ENCODE measurements at places on chromosomes 13 and 19.

DNA sequence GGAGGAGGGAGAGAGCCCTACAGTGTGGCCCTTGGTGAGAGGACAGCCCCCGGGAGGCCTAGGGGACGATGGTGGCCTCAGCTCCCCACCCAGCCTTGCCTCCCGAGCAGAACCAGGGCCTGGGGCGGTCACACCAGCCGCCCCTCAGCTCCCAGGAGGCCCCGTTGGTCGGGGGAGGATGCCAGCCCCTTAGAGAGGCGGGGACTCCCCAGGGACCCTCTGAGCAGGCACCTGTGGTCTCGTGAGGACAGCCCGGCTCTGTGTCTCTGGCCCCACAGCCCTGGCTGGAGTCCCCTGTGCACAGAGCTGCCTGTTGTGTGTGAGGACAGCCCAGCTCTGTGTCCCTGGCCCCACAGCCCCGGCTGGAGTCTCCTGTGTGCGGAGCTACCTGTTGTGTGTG is 158.8 kb downstream of the KDM4B start:
- DNase-seq: no peak

DNA sequence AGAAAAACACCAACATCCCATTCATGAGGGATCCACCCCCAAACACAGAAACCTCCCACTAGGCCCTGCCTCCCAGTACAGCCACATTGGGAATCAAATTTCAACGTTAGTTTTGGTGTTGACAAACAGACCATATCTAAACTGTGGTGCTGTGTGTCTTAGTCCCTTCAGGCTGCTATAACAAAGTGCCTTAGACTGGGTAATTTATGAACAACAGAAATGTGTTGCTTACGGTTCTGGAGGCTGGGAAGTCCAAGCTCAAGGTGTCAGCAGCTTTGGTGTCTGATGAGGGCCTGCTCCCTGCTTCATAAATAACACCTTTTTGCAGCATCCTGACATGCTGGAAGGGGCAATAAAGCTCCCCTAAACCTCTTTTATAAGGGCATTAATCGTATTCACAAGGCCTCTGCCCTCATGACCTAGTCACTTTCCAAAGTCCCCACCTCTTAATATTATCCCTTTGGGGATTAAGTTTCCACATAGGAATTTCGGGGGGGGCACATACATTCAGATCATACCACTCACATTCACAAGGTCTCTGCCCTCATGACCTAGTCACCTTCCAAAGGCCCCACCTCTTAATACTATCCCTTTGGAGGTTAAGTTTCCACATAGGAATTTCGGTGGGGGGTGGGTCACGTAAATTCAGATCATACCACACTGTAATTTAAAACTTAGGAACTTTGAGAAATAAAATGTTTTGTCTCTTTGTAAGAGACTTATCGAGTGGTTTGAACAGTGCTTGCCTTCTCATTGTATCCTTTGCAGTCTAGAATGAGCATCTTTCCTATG is 27.5 kb downstream of the ZNF507 start:
- DNase-seq: no peak

DNA sequence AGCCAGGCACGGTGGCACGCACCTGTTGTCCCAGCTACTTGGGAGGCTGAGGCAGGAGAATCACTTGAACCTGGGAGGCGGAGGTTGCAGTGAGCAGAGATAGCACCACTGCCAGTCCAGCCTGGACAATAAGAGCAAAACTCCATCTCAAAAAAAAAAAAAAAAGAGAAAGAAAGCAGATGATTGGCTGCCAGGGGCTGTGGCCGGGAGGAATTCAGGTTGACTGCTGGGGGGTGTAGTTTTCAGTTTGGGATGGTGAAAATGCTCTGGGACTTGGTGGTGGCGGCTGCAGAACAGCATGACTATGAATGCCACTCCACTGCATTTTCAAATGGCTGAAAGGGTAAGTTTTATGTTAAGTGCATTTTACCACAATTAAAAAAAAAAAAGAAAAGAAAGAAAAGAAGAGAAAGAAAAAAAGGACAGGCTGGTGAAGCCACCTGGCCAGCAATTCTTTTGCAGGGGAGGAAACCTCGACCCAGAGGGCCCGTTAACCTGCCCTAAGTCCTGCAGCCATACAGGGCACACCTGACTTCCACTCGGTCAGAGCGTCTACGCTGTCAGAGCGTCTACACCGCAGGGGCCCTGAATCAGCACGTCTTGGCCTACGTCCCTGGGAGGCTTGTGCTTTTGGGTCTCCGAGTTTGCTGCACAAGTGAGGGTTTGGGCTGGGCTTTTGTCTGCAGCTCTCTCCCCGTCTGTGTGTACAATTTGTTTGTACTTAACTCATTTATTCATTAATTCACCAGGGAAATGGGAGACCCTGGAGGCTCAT is 3.6 kb downstream of the ISOC2 start:
- DNase-seq: no peak

DNA sequence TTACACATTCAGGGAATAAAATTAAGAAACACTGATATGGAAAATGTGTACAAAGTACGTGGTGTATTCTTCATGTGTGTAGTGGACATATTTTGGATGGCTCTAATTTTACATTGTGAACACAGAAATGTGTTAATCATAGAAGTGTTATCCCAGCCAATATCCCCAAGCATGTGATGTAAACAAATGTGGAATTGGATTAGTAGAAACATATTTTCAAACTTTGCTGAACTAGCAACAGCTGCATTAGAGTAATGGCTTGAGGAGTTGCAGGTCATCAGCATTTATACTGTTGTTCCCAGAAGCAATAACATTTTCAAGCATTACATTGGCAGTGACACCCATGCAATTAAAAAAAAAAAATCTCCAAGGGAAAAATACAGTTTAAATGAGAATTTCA is 600.6 kb downstream of the SLITRK1 start:
- DNase-seq: no peak

GRCh38 chr13:94997126-94997525 is 284.8 kb upstream of the SOX21 start:
- DNase-seq: no peak

DNA sequence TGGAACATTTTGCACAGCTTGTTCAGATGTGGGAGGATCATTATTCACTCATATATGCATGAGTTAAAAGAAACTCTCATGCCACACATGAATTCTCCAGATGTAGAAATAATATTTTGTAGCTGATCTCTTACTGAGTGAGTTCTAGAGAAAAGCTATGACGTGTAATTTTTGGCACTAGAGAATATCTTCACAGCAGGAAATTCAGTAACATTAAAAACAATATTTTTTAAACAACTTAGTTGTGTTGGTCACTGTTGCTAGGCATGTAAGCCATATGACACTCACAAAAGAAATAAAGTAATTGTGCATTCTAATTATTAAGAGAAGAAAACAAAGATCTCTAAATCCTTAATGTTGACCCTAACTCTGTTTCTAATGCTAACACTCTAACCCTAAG is 371.4 kb upstream of the SLC10A2 start:
- DNase-seq: no peak

- DNase-seq: peak; percentile 75
Measured at GRCh38 chr19:58009666-58010301, 7.2 kb upstream of the ZNF606 start.

DNA sequence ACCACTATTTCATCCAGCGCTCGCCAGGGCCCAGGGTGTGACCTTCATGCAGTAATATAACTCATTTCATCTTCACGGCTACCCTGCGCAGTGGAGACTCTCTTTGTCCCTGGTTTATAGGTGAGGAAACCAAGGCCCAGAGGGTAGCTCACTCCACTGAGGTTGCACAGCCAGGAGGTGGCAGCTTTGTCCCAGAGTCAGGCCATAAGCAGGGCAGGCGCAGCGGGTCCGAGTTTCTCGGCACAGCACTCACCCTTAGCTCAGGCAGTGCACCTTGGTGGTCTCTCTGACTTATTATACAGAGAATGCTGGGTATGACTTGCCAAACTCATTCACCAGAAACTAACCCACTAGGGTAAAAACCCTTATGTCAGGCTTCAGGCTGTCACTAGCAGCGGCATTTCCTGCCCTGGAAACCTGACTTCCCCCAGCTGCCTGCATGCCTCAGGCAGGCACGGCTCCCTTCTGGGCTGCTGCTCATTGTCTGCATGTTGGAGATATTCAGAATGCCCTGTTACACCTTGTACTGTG is 24.5 kb downstream of the PPP5C start:
- no peak for DNase-seq

DNA sequence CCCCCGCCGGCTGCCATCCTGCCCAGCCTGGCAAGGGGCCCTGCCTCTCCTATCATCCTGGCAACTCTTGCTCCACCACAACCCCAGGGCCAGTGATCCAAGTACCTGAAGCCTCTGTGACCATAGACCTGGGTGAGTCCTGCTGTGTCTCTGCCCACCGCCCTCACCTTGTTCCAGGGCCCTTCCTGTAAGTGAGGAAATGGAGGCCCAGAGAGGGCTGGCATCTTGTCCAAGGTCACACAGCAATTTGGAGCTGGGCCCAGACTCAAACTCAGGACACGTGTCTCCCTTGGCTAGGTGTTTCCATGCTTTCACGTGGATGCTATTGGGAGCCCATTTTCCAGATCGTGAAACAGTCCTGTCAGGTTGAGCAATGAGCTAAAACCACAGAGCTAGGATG is 3.7 kb downstream of the CREB3L3 start:
- DNase-seq: no peak

- DNase-seq: no peak
Measured at GRCh38 chr13:108828086-108828815, 198.8 kb downstream of the MYO16 start.

- no peak for DNase-seq
Measured at GRCh38 chr13:41809962-41810361, 150.9 kb downstream of the VWA8 start.

DNA sequence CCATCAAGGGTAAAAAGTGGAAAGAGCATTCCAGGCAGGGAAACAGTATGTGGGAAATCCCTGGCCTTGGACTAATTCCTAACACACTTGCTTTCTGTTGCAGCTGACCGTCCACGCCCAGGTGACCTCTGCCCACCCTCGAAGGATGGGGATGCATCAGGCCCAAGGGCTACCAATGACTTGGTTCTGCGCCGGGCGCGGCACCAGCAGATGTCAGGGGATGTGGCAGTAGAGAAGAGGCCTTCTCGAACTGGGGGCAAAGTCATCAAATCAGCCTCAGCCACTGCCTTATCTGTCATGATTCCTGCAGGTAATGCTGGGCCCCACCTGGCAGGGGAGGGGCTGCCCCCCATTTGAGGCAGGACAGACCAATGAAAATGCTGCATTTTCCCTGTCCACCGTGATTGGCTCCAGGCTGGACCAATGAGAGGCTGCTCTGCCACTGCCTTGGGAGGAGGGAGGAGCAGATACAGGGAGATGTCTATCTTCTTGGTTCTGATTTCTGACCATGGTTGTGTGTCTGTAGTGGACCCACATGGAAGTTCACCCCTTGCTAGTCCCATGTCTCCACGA is 12.6 kb downstream of the DNASE2 start:
- DNase-seq: no peak

GRCh38 chr19:9037400-9038062 is 27.3 kb upstream of the MUC16 start:
- DNase-seq: no peak

GRCh38 chr13:111531505-111531904 is 211.1 kb downstream of the TEX29 start:
- no peak for DNase-seq

DNA sequence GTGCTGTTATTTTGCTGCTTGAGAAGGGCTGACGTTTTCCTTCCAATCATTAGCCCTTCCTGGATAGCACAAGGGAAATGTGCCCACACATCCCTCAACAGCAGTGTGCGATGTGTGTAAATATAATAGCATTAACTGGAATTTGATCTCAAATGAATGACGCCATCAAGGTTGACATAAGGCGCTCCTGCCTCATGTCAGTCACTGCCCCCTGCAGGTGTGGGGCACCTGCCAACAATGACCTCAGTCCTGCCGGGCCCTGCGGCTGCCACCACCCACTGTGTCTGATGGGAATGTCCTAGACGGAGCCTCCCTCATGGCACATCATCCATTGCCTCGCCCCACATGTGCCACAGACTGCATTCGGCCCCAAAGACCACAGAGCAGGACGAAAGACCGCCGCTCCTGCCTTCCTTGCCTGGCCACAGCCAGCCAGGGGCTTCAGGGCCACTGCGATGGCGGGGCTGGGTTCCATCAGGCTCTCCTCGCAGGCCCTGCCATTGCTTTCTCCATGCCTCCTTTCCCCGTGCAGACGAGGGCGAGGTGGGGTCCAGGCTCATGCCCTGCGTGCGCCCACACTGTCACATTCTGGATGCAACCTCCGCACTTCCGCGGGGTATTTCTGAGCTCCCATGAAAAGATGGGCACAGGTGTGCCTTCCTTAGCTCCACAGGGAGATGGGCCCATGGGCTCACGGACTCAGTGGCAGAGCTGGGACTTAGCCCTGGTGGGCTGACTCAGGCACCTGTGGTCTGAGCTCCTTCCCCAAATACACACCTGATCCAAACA is 146.7 kb downstream of the SOX1 start:
- DNase-seq: no peak

DNA sequence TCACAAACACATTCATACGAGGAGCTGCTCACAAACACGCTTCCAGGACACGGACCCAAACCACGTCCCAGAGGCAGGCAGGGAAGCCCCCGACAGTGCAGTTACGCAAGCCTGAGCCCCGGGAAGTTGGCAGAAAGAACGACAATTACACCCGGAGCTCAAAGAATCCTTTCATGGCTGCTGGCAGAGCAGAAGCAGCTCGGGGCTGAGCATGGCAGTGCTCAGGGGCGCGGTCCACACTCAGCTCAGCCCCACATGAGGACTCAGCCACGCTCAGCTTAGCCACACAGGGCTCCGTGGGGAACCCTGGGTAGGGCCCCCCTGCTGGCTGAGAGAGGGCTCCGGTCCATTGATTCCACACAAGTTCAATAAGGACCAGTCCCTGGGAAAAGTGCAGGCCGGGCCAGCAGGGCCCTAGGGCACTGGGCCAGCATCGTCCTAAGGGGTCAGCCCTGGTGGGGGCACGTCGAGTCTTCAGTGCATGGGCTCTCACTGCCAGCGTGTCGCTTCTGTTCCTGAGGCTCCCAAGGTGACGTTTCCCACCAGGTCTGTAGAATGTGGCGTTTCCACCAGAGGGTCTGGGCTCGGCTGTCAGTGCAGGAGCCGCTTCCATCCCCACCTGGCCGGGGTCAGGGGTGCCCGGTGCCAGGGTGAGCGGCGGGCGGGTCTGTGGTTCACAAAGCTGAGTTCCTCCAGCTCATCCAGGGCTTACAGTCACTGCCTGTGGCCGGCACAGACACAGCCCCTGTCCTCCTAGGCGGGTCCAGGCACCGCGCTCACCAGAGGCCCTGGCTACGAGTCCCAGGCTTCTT is 23.1 kb downstream of the GAS6 start:
- no peak for DNase-seq

- no peak for DNase-seq
Measured at GRCh38 chr19:6250024-6250615, 29.7 kb downstream of the MLLT1 start.

- no peak for DNase-seq
Measured at GRCh38 chr19:32779082-32779481, 59.5 kb downstream of the TDRD12 start.

DNA sequence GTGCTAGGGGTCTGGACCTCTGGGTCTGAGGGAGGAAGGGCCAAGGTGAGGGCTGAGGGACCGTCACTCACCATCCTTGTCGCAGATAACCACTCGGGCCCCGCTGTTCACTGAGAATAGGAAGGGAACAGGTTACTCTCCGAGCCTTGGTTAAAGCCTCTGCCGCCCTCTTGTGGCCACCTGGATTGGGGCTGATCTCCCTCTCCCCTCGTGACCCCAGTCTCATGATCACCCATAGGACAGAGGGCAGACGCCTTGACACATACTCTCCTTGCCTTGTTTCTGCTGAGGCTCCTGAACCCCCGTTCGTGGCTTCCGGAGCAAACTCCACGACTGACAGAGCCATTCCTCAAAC is 580 bp downstream of the HSD17B14 start:
- peak; percentile 77 for DNase-seq

Data from left renal cortex interstitium (tissue), 4 donors.